ENCODE measurements at places on chromosomes 13 and 19.

GRCh38 chr19:47716270-47716937, 3.2 kb downstream of the EHD2 start:
- DNase-seq = no peak

DNA sequence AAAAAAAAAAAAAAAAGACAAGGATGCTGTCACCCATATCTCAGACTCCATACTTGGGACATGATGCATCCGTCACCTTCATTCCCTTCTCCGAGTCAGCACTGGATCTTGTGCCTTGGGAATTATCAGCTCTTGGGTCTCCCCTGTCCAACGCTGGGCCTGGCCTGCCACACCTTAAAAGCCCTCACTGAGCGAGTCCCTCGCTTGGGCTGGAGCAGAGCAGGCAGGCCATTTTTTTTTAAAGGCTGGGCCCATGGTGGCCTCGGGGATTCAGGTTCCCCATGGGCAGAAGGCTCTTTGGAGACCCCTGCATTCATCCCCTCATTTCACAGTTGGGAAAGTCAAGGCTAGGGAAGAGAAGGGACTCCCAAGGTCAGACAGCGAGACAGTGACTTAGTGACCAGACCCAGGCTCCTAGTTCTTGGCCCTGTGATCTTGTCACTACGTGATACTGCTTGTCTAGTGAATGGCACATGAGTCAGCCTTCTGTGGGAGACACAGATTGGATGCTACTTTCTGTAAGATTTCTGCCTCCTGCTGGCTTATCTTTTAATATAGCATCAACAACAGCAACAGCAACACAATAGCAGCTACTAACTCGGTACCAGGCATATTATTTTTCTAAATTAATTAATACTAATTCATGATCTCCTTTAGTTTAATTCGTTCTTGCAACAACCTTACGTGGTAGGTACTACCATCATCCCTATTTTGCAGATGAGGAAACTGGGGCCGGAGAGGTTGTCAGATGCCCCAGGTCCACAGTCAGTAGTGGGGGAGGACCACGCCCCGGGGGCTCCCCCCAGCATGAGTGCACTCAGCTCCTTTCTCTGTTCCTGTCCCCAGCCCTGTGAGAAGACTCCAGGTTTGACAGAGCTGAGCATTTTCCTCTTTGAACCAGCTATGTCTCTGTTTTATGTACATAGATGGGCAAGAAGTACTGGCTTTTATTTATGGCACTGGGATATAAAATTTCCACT, 27.4 kb upstream of the ZNF536 start:
- peak; percentile 78 for DNase-seq

GRCh38 chr19:11138601-11139300, 16.8 kb downstream of the SPC24 start:
- DNase-seq = peak; percentile 78

- DNase-seq = no peak
These were observed 136.4 kb downstream of the URI1 start for GRCh38 chr19:30078381-30078910.

GRCh38 chr13:59658027-59658737, 505.5 kb downstream of the DIAPH3 start:
- no peak for DNase-seq

- DNase-seq = no peak
These were observed 11.7 kb upstream of the ACTN4 start for GRCh38 chr19:38635483-38636399.

DNA sequence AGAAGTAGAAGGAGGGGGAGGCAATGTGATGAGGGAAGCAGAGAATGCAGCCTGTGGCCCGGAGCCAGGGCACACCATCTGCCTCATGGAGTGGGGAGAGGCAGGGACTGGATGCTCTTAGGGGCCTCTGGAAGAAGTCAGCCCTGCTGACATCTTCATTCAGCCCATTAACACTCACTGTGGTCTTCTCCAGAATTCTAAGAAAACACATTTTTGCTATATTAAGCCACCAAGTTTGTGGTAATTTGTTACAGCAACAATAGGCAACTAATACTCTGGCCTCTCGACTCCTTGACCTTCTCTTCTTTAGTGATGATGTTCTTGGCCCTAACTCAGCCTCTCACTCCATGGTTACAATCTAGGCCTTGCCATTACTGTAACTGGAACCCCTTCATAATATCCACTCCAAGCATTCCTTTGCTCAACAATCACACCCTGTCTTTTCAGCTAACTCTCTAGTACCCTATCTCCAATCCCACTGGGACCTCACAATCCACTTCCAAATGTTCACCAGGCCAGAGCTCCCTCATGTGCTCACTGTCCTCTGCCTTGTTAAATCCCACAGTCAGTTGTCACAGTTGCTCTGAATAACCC, 98.5 kb downstream of the MIPEP start:
- peak; percentile 84 for DNase-seq

- DNase-seq = peak; percentile 29
These were observed 770 bp downstream of the HNRNPM start for GRCh38 chr19:8445488-8446001.

- DNase-seq = no peak
These were observed 18.3 kb upstream of the ZNRF4 start for GRCh38 chr19:5436948-5437306.

DNA sequence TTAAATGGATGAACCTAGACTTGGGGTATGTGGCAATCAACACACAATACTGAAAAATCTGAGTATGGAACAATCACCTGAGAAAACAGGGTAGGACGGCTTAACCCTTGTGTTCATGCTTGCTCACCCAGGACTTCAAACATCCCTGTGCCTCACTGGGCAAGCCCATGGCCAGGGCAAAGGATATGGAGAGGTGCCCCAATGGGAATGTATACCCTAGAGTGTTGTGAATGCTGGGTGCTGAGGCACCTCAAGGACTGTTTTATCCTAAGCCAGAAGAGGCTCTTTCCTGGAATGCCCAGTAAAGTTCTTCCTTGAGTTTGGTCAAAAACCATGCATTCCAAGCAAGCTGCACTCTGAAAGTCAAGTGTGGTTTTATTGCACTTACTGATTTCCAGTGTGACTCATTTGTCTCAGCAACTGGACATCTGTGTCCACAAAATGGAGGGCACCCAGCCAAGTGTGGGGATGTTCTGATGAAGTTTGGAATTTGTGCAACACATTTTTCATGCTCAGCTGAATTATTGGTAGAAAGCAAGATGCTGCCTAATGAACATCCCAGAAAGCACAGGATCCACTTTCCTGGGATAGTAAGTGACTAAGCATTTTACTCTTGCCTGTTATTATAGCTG, 531.3 kb downstream of the RFC3 start:
- peak; percentile 91 for DNase-seq

DNA sequence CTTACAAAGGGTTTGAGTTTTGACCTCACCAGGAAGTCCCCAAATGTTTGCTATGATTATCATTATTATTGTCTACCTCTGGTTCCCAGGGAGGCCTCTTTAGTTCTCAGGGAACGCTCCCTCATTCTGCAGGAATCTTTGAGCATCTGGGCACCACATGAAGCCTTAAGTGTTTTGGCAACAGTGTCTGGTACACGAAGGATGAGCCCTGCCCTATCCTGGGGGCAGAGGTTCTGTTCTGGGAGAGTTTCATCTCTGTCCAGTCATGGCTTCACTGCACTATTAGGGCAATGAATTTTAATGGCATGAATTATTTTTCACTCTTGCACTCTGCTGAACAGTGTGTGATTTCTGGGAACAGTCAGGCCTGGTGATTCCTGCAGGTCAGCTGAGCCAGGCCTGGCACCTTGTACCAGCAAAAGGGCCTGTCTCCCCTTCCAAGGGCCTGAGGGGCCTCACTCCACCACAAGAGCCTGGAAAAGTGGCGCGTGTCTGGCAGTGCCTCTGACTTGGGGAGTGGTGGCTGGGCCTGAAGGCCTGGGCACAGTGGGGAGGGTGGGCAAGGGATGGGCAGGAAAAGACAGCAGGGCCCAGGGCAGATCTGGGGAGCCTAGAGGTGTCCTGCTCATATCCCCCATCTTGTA, 4.6 kb downstream of the FAM187B start:
- peak; percentile 68 for DNase-seq

GRCh38 chr13:52061587-52061986, 37.1 kb downstream of the UTP14C start:
- peak; percentile 54 for DNase-seq

GRCh38 chr13:39941236-39941635, 285.8 kb downstream of the COG6 start:
- DNase-seq = no peak

DNA sequence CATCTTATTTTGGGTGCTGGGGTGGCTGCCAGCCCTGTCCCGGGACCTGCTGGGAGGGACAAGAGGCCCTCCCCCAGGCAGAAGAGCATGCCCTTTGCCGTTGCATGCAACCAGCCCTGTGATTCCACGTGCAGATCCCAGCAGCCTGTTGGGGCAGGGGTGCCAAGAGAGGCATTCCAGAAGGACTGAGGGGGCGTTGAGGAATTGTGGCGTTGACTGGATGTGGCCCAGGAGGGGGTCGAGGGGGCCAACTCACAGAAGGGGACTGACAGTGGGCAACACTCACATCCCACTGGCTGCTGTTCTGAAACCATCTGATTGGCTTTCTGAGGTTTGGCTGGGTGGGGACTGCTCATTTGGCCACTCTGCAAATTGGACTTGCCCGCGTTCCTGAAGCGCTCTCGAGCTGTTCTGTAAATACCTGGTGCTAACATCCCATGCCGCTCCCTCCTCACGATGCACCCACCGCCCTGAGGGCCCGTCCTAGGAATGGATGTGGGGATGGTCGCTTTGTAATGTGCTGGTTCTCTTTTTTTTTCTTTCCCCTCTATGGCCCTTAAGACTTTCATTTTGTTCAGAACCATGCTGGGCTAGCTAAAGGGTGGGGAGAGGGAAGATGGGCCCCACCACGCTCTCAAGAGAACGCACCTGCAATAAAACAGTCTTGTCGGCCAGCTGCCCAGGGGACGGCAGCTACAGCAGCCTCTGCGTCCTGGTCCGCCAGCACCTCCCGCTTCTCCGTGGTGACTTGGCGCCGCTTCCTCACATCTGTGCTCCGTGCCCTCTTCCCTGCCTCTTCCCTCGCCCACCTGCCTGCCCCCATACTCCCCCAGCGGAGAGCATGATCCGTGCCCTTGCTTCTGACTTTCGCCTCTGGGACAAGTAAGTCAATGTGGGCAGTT, 8.6 kb downstream of the CALM3 start:
- no peak for DNase-seq

- DNase-seq = no peak
These were observed 7.0 kb downstream of the SLC1A6 start for GRCh38 chr19:14972676-14973075.

DNA sequence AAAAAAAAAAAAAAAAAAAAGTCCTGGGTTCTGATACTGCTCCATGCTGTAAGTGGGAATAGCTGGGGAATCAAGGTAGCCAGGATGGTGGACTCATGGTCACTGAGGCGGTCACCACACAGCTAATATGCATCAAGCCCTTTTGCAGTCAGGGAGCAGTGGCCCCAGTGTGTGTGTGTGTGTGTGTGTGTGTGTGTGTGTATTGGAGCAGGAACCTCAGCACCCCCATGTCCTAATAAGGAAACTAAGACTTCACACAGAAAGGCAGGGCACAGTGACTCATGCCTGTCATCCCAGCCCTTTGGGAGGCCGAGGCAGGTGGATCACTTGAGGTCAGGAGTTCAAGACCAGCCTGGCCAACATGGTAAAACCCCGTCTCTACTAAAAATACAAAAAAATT, 12.0 kb downstream of the B3GNT3 start:
- DNase-seq = no peak

- no peak for DNase-seq
These were observed 65.6 kb downstream of the IER2 start for GRCh38 chr19:13215572-13216380.

GRCh38 chr13:111977179-111977506, 89.8 kb upstream of the SOX1 start:
- DNase-seq = no peak

DNA sequence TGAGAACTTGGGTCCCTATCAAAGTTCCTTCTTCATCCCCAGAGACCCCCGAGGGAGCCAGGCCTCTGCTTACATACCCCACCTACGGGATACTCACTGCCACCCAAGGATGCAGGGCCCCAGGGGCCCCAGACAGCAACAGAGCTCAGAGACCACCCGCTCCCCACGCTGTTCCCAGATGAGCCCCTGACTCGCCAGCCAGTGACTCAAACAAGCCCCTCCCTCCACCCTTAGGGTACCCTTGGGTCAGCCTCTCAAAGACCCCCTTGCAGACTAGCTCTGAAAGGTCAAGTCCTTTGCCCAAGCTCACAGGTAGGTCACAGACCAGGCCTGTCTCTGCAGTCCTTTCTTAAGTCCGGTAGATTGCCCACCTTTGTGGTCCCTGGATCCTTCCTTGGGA, 45.7 kb downstream of the CD320 start:
- DNase-seq = no peak

GRCh38 chr19:51027126-51027806, 850 bp upstream of the KLK11 start:
- no peak for DNase-seq

- no peak for DNase-seq
These were observed 1.9 kb downstream of the IFNL1 start for GRCh38 chr19:39297931-39298634.

GRCh38 chr19:8305798-8306197, 2.4 kb downstream of the CD320 start:
- no peak for DNase-seq

GRCh38 chr19:47512948-47513319, 1.9 kb downstream of the NAPA start:
- no peak for DNase-seq

- DNase-seq = peak; percentile 15
These were observed 29.2 kb upstream of the RGCC start for GRCh38 chr13:41428155-41428554.

GRCh38 chr13:22812793-22813192, 368.0 kb upstream of the SGCG start:
- DNase-seq = no peak

- DNase-seq = no peak
These were observed 12.0 kb upstream of the NUMBL start for GRCh38 chr19:40702337-40703012.

- DNase-seq = no peak
These were observed 208.5 kb downstream of the PCCA start for GRCh38 chr13:100297413-100297812.

GRCh38 chr19:50932018-50932689, 20.7 kb downstream of the KLK5 start:
- DNase-seq = no peak

DNA sequence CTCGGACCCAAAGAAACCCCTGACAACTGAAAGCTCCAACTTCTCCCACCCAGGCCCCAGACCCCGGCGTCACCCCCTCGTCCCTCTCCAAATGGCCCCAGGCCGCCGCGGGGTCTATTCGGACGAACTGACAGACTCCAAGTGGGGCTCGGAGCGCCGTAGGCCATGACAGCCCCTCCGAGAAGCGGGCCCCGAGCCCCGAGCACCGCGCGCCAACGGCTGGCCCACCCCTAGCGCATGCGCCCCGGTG, 360 bp downstream of the DDX39A start:
- DNase-seq = peak; percentile 92

Measured in AG08395 (cell line).